ENCODE measurements at places on chromosomes 1 and 21.

- no peak for DNase-seq
These were observed 25.3 kb downstream of the TNFSF4 start for GRCh38 chr1:173181791-173182190.

DNA sequence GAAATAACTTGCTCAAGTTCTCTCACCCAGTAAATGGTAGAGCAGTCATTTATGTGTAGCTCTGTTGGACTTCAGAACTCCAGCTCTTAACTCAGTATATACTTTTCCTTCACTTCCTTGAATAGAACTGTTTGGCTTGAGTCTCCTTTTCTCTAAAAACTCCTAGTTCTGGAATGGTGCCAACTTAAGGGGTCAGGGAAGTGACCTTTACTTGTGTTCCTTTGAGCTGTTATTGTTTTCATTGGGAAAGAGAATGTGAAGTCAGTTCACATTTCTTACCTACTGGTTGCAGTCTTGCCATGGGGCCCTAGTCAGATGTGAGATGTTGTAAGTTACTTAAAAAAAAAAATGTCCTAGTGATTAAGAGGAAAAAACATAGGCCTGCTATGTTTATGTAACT, 77.0 kb upstream of the MACF1 start:
- DNase-seq: no peak

- peak; percentile 84 for DNase-seq
These were observed 320.4 kb downstream of the RWDD3 start for GRCh38 chr1:95554408-95554807.

DNA sequence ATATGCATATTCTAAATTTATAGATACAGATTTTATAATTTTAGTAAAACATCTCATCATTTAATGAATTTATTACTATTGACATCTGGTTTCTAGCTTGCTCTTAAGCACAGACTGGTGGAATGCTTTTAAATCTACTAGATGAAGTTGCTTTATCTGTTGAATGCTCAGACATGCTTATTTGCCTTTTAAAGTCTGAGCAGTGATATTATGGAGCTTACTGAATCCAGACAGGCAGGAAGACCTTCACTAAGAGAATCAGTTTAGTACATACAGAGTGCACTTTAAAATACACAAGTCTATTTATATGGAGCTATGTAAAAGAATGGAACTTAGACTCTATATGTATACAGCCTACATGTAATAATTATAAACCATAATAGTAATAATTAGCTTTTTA, 16.6 kb downstream of the SDCCAG8 start:
- DNase-seq: no peak

DNA sequence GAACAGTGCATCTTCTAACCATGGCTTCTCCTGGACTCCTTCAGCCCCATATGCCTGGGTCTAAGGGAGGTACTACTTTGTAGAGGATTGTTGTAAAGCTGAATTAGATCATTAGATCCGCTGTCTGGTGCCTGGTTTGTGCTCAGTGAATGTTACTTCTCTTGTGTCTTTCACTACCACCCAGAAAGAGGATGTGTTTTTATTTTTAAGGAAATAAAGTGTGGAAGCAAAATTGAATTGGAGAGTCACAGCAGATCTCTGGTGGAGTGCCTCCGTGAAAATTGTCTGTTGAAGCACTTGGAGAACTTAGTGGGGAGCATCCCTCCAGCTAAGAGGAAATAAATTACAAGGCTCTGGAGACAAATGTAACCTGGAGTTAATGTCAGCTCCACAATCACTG, 101.8 kb upstream of the ARTN start:
- no peak for DNase-seq

GRCh38 chr1:224623310-224623714, 7.2 kb downstream of the CNIH3 start:
- peak; percentile 63 for DNase-seq

DNA sequence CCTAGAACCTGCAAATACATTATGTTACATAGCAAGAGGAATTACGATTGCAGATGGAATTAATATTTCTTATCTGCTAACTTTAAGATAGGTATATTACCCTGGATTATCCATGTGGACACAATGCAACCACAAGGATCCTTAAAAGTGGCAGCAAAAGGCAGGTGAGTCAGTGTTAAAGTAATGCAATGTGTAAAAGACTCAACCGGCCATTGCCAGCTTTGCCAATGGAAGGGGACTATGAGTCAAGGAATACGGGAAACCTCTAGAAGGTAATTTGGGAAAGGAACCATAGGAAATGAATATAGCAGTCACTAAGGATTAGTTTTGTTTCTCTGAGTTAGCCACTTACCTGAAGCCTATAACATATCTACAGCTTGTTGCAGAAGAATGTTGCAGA, 692.1 kb upstream of the ZP4 start:
- DNase-seq: peak; percentile 50

DNA sequence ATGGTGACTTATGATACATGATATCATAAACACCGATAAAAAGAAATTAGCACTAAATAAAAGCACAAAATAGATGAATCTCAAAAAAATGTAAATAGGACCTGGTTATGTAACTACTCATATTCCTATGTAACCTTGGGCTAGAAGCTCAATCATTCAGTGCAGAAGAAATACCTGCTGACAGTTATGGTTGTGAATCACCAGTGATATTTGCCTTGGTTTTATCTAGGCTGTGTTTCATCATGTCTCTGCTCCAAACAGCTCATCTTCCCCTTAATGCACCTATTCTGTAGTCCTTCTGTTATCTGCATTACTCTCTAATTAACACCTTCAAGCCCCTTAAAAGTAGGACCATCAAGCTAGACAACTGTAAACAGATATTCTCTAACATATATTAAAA, 16.3 kb upstream of the PIGC start:
- peak; percentile 87 for DNase-seq

DNA sequence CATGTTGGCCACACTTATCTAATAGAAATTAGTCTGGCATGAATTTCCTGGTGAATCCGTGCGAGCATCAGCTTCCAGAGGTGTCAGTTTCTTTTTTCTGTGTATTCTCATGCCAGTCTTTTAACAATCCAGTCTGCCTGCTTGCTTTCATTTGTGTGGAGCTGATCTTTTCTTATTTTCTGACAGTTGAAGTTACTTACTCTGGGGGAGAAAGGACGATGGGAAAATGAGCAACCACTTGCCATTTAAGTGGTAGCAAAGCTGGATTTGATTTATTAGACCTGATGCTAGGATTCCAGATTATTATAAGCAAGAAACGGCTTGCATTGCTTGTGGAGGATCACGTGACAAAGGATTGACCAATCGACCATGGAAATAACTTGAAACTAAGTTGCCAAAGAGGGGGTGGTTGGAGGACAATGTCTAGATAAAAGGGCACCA, 24.3 kb upstream of the APP start:
- DNase-seq: no peak

DNA sequence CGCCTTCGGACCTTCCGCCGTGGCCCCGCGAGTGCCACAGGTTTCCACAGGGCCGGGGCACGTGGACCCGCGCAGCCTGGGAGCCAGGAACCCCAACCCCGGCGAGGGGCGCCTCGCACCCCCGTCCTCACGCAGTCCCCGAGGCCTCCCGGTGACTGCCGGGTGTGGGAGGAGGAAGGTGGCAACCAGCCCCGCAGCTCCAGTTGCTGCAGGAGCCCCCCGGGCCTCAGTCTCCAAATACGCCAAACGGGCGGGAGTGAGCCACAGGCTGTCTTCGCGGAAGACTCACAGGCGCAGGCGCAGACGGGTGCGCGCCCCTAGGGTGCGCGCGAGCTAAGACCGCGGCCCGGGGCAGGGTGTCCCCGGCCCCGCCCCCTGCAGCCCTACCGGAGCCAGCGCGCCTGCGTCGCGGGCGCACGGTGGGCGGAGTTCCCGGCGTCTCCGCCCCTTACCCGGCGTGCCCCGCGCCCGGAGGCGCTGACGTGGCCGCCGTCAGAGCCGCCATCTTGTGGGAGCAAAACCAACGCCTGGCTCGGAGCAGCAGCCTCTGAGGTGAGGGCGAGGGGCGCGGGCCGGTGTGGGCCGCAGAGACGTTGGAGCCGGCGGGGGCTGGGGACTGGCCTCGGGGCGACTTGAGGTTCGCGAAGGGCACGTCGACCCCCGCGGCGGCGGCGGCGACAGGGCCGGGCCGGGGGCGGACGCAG, at the start of gene ARF1:
Gene ARF1 (plus strand): TSS at position 495 of the 704 bp plus-strand sequence. CDS start 14,407 bp downstream, outside the sequence.
- peak; percentile 100 for DNase-seq

DNA sequence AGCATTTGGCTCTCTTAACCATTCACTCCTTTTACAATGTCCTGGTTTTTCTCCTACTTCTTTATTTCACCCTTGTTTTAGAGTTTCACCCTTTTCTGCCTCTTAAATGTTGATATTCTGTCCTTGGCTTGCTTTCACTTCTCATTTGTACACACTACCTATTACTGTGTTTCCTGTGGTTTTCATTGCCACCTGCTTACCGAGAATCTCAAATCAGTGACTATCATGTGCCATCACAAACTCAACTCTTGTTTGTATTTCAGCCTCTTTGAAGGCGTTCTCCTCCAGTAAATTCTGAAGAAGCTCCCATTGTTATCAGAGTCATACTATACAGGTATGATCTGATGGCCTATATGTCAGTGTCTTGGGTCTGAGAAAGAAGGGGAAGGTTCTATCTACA, 65.7 kb downstream of the NPHS2 start:
- DNase-seq: no peak

DNA sequence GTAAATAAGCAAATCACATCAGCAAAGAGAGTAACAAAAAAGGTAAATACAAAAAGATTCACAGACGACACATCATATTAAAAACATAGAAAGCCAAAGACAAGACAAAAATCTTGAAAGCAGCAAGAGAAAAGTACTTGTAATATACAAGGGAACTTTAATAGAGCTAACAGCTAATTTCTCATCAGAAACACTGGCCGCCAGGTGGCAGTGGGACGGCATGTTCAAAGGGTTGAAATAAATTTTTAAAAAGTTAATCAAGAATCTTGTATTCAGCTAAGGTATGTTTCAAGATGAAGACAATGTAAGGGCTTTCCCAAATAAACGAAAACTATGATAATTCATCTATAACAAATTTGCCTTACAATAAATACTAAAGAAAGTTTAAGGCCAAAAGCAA, 358.1 kb downstream of the LRRIQ3 start:
- peak; percentile 48 for DNase-seq

DNA sequence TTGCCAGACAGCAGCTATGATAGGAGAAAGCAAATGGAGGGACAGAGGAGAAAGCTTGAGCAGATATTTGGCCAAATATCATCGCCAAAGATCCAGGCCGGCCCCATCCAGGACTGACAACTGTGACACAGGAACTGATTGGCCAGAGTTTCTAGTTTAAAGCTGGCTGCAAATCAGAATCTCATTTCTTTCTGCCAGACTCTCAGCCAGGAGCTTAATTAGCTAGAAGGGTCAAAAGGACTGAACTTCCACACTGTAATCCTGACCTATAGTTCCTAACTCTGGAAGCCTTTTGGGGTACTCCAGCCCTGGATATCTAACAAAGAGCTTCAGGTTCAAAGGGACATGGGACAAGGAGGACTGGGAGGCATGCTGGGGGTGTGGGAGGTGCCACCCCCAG, 106.7 kb upstream of the GNG12 start:
- no peak for DNase-seq

GRCh38 chr1:87291107-87291506, 37.6 kb upstream of the LMO4 start:
- DNase-seq: no peak

GRCh38 chr1:9701665-9702064, 50.1 kb downstream of the PIK3CD start:
- DNase-seq: peak; percentile 21

GRCh38 chr1:31587720-31588423, 11.6 kb downstream of the TINAGL1 start:
- peak; percentile 76 for DNase-seq

Data from PC-3 (cell line).